ENCODE measurements at places on chromosomes 3 and 15.

- peak; percentile 42 for DNase-seq
Observed at GRCh38 chr15:44710236-44711095, 657 bp downstream of the PATL2 start.

- DNase-seq, result no peak
Observed at GRCh38 chr3:29978036-29978435, 628.4 kb upstream of the TGFBR2 start.

- DNase-seq, result no peak
Observed at GRCh38 chr3:144341471-144341870, 369.8 kb downstream of the DIPK2A start.

- DNase-seq, result no peak
Observed at GRCh38 chr15:74390647-74391288, 23.3 kb upstream of the CYP11A1 start.

DNA sequence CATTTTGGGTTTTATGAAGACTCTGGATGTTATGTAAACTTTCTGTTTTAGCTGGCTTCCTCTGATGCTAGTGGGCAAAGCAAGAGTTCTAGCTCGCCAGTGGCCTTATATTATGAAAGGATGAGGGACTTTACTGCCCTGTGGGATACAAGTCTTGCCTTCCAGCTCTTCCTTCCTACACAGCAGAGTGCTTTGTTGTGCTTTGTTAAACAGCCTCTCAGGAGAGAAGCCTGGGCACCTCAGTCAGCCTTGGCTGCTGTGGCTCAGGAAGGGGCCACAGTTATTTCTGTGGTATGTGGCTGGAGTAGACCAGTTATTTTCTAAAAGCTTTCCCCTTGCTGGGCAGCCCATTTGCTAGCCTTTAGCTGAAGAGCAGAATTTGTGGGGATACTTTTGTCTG lies 69.5 kb upstream of the SUCLG2 start:
- no peak for DNase-seq

GRCh38 chr15:83698294-83698693 lies 44.4 kb downstream of the ADAMTSL3 start:
- DNase-seq, result peak; percentile 42

DNA sequence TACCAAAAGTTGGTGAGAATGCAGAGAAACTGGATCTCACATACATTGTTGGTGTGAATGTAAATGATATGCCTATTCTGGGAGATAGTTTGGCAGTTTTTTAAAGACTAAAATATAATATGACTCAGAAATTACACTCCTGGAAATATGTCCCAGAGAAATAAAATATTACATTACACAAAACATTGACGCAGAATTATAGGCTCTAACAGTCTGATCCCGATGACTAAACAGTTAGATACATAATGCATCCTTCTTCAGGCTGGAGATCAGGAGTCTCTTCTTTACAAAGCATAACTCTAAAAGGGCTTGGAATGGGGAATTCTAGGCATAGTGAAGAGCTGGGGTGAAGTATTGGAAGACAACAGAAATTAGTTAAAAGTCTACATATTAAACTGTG lies 586.2 kb upstream of the NECTIN3 start:
- DNase-seq, result no peak

DNA sequence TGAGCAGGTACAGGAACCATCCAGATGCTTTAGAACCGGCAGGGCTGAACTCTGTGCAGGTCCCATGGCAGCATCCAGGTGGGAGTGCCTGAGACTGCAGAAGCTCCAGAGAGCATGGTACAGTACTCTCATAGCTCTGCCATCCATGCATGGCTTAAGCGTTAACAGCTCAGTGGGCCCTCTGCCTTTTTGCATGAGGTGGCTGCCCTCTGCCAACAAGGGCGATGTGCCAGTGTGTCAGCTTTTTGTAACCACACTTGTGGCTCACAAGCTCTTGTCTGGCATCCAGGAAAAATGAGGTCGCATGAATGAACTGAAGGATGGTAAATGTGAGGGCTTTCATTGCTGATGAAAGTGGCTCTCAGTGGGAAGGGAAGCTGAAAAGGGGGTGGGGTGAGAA lies 950.1 kb downstream of the DIPK2A start:
- DNase-seq, result no peak

- DNase-seq, result no peak
Observed at GRCh38 chr15:83106994-83107840, at the start of gene TM6SF1. Gene TM6SF1, plus strand, starts transcription at chr15:83107645. Its CDS starts 36 bp downstream, at chr15:83107681.

GRCh38 chr3:153927107-153927506 lies 194.1 kb upstream of the ARHGEF26 start:
- DNase-seq, result peak; percentile 60

- DNase-seq, result no peak
Observed at GRCh38 chr3:137568880-137569279, 195.2 kb upstream of the SOX14 start.

DNA sequence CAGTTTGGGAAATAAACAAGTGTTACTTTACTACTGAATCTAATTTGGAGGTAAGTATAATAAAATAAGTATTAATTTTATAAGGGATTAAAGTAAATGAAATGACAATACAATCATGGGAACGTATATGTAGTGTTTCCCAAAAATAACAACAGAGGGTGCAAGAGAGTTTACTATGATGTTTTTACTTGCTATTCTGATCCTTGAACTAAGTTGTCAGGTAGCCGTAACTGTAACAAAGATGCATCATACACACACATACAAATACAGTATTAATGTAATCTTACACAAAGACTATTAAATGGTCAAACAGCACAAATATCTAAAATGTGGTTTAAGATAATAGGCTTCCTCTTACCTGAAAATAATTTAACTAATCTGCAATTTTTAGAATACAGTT lies 311.4 kb downstream of the TBC1D5 start:
- peak; percentile 53 for DNase-seq

GRCh38 chr15:34855413-34855812 lies 60.1 kb upstream of the ACTC1 start:
- DNase-seq, result peak; percentile 79

DNA sequence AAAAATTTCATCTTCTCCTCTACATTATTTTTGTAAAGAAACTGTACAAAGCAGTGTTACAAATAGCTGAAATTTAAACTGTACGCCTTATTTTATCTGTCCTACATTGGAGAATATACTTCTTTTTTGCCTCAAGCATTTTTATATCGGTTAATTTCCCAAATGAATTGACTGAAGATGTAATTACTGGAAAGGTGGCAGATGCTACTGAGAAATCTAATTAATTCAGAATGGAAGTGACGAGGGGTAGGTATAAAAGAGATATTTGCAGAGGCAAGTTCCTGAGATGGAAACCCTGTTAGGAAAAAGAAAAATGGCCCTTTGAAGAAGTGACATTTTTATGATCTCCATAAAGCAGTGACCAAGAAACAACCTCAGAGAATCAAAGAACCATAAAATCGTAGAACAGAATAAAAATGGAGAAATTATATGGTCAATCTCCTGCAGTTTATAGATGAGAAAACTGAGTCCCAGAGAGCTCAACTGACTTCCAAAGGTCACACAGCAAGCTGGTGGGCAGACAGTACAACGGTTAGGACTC lies 20.4 kb downstream of the RUVBL1 start:
- no peak for DNase-seq

Data from IMR-90 (cell line).